ENCODE measurements at places on chromosomes 12 and 14.

DNA sequence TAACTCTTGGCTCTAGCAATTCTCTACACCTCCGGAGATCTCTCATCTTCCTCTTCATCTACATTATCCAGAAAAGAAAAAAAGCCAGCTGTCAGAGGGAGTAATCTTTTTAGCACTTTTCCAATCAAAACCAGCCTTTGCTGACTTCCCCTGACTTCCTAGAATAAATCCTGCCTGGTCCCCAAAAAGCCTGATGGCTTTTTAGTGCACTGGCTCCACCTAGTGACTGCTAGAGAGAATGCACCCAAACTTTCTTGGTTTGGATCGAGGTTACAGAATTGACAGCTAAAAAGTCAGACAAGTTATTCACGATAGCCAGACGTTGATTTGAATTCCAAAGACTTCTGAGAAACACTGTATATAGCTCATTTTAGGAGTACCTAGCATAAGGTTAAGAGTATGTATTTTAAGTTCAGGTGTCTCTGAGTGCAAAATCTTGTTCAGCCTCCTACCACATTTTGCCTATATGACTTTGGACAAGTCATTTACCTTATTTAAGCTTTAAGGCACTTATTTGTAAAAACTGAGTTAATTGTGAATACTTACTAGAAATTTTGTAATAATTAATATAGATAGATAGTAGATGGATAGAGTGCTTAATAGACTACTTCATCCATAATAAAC, 185.7 kb upstream of the GRIN2B start:
- peak; percentile 72 for DNase-seq

GRCh38 chr12:109872-110271, 43.3 kb downstream of the IQSEC3 start:
- DNase-seq, result no peak

DNA sequence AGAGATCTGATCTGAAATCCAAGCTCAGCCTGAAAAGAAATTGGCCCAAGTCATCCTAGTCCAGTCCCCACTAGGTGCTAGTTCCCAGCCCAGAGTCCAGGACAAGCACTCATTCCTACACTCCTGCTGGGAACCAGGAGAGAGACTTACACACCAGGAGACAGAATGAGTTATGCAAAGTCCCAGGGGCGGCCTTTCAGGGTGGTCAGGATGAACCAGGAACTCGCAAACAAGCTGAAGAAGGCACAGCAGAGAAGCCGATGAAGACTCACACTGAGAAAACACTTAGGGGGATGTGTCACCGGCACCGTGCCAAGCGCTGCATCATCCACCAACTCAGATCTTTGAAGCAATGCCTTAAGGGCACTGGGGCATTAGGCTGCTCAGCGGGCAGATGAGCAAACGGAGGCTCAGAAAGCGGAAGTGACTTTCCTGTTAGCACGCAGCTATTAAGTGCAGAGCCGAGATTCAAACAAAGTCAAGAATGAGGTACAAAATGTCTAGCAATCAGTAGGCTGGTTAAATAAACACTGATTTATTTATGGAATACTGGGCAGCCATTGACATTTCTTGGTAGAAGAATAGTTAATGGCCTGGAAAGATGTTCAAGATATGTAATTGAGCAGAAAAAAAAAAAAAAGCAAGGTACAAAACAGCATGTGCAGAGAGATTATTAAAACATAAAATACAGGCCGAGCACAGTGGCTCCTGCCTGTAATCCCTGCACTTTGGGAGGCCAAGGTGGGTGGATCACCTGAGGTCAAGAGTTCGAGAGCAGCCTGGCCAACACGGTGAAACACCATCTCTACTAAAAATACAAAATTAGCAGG, 78.7 kb downstream of the LRRC74A start:
- no peak for DNase-seq

- no peak for DNase-seq
These were observed 58.9 kb upstream of the EEA1 start for GRCh38 chr12:92987846-92988621.

- DNase-seq, result peak; percentile 29
These were observed 13.6 kb downstream of the CTDSP2 start for GRCh38 chr12:57832966-57833365.

GRCh38 chr14:30375296-30375892, 183.6 kb upstream of the G2E3 start:
- DNase-seq, result peak; percentile 20

GRCh38 chr12:45987340-45987727, 3.0 kb downstream of the SCAF11 start:
- DNase-seq, result no peak

DNA sequence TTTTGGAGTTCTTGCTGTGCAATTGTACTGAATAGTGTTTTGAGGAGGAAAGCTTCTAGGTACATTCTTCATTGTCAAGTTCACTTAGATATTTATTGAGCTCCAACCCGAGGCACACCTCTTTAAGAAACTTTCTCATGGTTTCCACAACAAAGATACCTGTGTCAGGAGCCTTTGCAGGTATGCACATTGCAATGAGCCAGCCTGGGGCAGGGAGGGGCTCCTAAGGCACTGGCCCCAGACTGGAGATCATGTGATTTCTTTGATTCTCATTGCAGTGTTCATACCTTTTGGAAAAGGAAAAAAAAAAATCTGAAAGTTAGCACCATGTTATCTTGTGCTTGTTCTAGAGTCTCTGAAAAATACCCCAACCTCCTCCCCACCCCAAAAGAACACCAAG, 80.3 kb downstream of the PRMT8 start:
- no peak for DNase-seq

DNA sequence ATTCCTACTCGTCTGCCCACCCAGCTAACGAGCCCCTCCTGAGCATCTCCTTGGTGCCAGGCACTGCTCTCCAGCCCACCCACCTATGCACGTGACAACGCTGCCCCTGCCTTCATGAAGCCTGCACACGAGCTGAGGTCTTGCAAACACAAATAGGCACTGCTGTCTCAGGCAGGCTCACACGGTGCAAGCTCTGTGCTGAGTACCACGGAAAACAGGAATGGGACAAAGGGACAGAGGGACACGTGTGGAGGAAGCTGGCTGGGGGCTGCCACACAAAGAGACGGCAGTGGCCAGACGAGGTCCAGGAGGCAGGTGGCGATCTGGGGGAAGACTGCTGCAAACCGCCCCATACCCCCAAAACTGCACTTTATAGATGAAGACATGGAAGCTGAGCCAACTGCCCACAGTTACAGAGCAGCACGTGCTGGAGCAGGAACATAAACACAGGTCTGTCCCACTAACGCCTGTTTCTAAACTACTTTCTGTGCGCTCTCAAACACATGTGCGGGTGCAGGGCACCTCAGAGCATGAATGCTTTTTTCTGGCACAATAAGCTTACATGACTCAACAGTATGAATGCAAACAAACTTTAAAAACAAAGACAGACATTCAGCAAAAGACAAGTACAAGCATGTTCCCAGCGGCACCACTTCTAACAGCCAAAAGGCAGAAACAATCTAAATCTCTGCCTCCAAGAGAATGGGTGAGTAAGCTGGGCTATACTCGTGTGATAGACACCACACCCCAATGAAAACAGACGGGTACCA, 64.5 kb downstream of the AMN start:
- DNase-seq, result no peak

All from cerebellar cortex (tissue), 1 donor.